C1 segment of cervical spinal cord (tissue), 14 donors: ENCODE measurements at places on chromosomes 4 and X.
A peak's percentile ranks its signal among the peaks of the same experiment; 100 is the strongest.

DNA sequence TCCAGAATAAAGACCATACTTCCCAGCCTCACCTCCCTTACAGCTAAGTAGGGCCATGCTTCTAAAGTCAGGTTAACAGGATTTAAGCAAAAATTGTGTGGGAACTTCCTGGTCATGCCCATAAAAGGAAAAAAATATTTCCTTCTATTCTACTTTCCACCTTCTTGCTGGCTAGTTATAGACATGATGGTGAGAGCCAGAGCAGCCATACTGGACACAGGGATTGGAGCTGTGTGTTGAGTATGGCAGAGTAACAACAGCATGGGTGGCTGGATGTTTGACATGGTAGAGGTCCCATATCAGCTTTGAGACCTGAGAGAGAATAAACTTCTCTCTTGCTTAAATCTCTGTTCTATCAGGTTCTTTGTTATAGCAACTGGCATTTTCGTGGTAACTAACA is 15.1 kb upstream of the CBR4 start:
- DNase-seq, result no peak

GRCh38 chr4:180926277-180926676 is 1316.9 kb upstream of the TENM3 start:
- no peak for DNase-seq

GRCh38 chr4:83819582-83819981 is 283.7 kb downstream of the GPAT3 start:
- DNase-seq, result no peak

DNA sequence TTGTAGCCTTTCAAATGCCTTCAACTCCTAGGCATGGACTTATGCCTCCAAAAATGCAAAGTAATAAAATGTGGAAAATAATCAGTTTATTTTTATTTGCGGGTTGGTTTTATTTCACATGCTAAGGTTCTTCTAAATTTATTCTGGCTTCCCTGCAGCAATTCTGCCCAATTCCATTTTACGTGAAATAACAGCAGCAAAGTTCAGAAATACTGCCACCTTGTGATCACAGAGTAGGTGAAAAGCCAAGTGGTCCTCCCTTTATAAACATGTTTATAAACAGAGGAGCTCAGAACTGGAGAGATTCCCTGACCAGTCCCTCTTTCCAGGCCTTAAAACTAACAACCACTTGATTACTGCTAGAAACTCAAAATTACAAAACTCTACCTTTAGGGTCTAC is 14.7 kb upstream of the DCHS2 start:
- DNase-seq, result no peak

- peak; percentile 5 for DNase-seq
These were observed 5.8 kb downstream of the LAS1L start for GRCh38 chrX:65528705-65529340.

DNA sequence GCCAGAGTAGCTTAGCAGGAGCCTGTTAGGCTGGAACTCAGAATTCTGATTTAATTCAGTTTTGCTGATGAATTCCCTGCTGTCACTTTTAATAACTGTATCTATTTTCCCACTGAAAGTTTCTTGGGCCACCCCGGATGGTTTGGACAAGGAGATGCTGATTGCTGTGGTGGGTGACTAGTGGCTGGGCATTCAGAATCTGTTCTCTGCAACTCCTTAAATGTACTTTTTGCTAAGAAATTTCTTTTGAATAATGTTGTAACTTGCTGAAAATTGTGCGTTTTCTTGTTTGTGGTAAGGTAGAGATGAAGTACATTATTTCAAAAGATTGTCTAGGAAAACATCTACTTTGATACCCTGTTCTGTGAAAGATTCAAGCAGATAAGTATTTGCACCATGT is 2.4 kb downstream of the TLL1 start:
- DNase-seq, result no peak

GRCh38 chr4:151329217-151330007 is 4.0 kb upstream of the SH3D19 start:
- DNase-seq, result no peak
